ENCODE measurements at places on chromosomes 5 and 9.

GRCh38 chr5:78526049-78526525 is 122.5 kb downstream of the LHFPL2 start:
- no peak for DNase-seq

DNA sequence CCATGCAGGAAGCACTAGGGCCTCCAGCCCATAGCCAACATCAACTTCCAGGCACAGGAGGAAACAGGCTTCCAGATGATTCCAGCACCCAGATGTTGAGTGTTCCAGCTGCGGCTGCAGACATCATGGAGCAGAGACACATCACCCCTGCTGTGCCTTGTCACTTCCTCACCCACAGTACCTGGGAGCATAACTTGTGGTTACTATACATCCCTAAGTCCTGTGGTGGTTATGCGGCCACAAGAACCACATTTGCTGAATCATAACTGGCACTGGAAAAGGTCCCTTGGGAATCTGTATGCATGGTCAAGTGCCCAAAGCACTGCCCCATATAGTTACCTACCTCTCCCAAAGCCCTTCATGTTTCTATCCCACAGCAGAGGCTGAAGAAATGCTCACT is 56.6 kb downstream of the WHRN start:
- no peak for DNase-seq

- no peak for DNase-seq
These were observed 36.3 kb downstream of the ZNF474 start for GRCh38 chr5:122165559-122166078.

GRCh38 chr5:185095-186070 is 5.9 kb upstream of the LRRC14B start:
- DNase-seq, result no peak

DNA sequence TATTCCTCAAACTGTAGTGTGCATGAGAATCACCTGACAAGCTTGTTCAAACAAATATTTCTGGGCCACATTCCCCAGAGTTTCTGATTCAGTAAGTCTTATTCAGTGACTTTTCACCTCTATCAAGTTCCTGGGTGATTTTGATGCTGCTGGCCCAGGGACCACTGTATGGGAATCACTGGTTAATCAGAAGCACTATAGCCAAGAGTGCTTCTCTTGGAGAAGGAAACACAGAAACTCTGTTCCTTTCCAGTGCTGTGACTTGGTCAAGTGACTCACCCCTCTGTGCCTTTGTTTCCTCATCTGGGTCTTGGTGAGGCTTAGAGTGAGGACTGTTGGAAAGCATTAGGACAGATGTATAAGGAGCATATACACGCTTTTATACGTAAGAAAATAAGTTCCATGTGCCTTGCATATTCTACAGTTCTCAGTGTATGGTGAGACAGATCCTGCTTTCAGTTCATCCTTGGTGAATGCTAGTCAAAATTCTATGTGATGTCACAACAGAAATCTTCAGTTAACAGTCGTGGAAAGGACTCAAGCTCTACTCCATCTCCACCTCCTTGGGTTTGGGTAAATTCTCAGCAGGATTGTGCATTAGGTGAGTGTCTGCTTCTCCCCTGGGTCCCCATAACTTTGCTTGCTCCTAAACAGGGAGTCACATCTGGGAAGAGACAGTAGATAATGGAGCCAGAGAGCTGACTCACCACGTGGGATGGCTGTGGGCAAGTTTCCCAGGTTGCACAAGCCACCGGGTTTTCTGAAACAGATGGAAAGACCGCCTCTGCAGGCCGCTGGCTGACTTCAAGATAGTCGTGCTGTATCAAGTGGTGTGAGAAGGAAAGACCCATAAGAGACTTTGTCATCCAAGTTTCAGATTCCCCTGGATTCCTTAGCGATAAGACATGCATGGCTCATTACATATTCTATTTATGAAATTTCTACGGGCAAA is 117.0 kb downstream of the NXNL2 start:
- no peak for DNase-seq

GRCh38 chr9:16884373-16884772 is 13.9 kb upstream of the BNC2 start:
- DNase-seq, result peak; percentile 12

- DNase-seq, result no peak
These were observed 778.3 kb downstream of the PRELID2 start for GRCh38 chr5:145056800-145057199.

DNA sequence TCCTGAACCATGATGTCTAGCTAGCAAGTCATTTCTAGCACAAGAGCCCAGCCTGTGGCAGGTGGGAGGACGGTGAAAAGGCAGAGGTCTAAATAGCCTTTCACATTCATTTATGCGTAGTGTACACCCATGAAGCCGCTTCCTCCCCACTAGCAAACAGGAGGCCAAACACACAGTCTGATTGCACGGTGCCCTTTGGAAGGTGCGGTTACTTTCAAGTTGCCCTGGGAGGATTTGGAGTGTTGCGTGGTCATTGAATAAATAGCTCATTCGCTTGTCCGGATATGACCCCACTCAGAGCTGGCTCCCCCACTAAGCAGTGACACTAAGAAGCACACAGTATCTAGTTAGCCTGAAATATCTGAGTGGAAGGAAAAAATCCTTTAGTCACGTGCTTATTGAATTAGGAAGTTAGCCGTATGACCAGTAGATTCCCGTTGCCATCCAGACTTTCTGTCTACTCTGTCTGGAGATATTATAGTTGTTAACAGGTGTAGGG is 664 bp upstream of the ARSB start:
- DNase-seq, result no peak

- DNase-seq, result no peak
These were observed 169.6 kb downstream of the TLE4 start for GRCh38 chr9:79741381-79741780.

- DNase-seq, result peak; percentile 72
These were observed 20.5 kb upstream of the NDST1 start for GRCh38 chr5:150487199-150488061.

DNA sequence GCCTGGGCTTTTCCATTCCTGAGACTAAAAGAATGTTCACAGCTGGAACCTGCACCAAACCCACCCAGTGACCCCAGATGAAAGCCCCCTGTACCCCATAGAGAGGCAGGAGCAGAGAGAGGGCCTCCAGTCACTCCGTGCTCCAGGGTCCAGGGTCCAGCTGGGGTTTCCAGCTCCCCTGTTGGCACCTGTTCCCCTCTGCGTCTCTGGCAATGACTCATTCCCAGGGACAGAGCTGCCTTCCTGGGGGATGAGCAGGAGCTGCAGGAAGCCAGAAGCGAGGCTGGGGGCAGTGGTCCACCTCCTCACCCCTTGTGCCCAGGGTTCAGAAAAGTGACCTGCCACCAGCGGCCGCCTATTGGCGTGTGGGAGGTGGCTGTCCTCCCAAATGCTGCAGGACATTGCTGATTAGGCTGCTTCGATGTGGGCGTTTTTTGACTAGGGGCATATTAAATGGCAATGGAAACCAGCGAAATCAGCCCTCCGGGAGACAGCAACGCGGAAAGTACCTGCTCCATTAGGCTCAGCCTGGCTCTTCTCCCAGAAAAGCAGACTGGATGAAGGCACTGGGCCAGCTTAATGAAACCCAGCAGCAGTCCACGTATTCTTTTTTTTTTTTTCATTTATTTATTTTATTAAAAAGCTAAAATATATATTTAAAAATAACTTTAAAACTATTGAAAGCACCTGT is 97.4 kb downstream of the DAP start:
- DNase-seq, result no peak

DNA sequence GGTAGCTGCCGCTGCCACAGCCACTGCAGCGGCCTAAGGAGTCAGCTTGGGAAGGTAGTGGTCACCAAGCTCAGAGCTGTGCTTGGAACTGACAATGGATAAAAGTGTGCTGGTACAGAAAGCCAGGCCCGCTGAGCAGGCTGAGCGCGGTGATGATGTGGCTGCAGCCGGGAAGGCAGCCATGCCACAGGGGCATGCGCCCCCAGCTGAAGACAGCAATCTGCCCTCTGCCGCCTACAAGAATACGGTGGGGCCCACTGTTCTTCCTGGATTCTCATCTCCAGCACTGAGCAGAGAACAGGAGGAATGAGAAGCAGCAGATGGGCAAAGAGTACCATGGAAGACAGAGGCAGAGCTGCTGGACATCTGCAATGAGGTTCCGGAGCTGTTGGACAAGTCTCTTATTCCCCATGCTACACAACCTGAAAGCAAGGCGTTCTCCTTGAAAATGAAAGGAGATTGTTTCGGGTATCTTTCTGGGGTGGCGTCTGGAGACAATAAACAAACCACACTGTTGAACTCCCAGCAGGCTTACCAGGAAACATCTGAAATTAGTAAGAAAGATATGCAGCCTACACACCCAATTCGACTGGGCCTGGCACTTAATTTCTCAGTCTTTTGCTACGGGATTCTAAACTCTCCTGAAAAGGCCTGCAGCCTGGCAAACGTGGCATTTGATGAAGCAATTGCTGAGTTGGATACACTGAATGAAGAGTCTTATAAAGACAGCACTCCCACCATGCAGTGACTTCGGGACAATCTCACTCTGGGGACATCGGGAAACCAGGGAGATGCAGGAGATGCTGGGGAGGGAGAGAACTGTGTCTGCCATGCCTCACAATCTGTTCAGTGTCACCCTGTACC is 22.8 kb upstream of the ANKRD18A start:
- DNase-seq, result no peak

All from GF-D8 (cell line).